Stimulated activated CD8-positive, alpha-beta memory T cell treated with anti-CD3 and anti-CD28 coated beads, Interleukin-7, amount 100 ng/mL, for 48 hours (primary cell): ENCODE measurements at places on chromosomes 7 and 10.

- DNase-seq, result no peak
These were observed 38.4 kb downstream of the DIP2C start for GRCh38 chr10:650886-651615.

DNA sequence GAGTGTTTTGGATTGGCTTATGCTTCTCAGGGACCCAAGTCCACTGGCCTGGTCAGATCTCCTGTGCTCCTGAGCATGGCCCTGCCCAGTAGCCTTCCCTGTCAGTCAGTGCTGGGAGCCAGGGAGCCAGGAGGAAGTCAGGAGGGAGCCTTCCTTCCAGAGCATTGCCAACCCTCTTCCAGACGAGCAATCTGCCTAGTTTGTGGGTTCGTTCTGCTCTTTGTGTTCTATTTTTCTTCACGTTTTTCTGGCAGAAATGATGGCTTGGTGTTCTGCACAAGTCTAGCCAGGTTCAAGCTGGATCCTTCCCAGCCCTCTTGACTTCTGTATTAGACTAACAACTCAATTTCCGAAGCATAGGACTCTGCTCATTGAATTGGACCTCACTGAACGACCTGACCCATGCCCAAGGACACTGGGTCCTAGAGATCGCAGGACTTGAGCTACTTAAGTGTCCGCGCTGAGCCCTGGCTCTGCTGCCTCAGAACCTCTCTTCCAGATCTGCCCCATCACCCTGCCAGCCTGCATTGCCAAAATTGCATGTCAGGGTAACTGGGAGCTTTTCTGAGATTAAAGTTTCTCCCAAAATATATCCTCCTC lies 76.2 kb upstream of the MPP7 start:
- no peak for DNase-seq

DNA sequence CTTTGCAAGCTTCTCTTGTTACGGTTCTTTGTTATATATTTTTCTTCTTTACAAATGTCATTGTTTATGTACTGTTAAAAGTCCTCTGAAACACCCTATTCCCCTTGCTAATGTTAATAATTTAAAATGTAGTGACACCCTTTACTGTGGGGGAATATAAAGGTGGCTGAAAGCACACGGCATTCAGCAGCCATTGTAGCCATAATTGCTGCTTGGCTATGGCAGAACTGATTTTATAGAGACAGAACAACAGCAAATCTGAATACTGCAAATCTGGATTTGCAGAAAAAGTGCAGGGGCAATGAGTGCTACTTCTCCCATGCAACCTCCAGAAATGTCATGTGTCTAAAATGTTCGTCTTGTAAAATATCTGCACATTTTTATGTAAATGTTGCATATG lies 3.7 kb upstream of the WASL start:
- DNase-seq, result no peak

GRCh38 chr7:123569352-123570010 lies 11.9 kb upstream of the NDUFA5 start:
- no peak for DNase-seq

DNA sequence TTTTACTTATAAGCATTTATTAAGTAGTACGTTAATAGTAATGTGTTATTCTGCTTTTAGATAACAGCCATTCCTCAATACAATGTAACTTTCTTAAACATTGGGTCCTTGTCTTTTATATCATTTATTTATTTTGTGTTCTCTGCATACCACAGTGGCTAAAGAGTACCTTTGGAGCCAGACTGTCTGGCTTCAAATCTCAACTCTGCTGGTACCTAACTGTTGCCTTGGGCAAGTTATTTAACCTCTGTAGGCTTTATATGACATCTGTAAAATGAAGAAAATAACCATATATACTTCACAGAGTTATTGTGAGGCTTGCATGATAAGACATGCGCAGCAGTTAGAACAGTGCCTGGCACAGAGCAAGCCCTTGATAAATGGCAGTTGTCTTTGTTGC lies 397.6 kb downstream of the MDFIC start:
- no peak for DNase-seq

GRCh38 chr10:116486770-116487448 lies 58.8 kb upstream of the PNLIP start:
- DNase-seq, result no peak

GRCh38 chr7:67343114-67343513 lies 346.5 kb downstream of the TYW1 start:
- DNase-seq, result no peak

DNA sequence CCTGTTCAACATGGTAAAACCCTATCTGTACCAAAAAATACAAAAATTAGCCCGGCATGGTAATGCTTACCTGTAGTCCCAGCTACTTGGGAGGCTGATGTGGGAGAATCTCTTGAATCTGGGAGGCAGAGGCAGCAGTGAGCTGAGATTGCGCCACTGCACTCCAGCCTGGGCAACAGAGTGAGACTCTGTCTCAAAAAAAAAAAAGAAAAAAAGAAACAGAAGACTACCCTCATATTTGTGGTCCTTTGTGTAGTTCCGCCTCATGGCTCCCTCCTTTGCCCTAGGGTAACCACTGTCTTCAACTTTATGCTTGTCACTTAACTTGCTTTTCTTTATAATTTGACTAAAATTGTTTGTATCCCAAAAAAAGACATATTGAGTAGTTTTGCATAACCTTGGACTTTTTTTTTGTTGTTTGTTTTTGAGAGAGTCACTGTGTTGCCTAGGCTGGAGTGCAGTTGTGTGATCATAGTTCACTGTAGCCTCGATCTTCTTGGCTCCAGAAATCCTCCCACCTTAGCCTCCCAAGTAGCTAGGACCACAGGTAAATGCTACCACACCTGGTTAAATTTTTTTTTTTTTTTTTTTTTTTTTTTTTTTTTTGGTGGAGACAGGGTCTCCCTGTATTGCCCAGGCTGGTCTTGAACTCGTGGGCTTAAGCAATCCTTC lies 3.7 kb downstream of the ZNF487 start:
- DNase-seq, result no peak

DNA sequence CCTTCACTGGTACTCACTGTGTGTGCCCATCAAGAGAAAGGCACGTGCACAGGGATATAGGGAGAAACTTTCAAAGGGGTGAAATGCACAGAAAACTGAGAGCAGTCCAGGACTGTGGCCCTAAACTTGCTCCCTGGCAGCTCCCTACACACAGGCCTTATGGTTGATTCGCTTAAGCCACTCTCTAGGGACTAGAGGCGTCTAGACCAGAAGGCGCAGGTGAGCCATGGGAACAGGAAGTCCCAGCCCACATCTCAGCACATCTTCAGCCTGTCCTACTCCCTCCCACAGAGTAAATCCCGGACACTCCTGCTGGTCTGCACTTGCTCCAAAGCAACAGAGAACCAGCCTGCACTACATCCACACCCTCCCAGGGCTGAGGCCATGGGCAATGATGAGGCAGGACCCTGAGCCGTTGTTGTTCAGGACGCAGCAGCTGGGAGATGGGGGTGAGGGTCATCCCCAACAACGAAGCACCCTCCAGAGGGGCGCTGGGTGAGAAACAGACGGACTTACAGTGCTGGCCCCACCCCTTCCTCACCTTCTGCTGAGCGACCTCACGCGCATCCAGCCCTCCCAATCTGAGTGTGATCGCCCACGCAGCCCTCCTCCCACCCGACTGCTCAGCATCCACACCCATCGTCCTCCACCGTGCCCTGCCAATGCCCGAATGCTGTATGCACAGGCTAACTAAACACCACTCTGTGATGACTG lies 109.3 kb downstream of the TNS3 start:
- no peak for DNase-seq

DNA sequence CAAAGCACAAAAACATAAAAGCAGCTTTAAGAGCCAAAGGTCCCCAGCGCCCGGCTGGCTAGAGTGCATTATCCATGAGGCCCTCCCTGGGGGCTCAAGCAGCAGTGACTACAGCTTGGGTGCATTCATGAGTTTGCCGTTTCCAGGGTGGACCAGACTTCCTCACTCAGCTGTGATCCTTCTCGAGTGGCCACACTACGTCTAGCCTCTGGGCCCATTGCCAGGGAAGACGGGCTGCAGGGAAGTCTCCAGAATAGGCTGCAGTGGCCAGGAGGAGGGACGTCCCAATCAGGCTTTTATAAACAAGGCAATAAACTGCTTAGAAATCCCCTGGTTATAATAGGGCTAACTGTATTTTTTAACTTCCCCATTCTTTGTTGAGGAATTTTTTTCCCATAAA lies 89.4 kb upstream of the C1QL3 start:
- DNase-seq, result no peak

DNA sequence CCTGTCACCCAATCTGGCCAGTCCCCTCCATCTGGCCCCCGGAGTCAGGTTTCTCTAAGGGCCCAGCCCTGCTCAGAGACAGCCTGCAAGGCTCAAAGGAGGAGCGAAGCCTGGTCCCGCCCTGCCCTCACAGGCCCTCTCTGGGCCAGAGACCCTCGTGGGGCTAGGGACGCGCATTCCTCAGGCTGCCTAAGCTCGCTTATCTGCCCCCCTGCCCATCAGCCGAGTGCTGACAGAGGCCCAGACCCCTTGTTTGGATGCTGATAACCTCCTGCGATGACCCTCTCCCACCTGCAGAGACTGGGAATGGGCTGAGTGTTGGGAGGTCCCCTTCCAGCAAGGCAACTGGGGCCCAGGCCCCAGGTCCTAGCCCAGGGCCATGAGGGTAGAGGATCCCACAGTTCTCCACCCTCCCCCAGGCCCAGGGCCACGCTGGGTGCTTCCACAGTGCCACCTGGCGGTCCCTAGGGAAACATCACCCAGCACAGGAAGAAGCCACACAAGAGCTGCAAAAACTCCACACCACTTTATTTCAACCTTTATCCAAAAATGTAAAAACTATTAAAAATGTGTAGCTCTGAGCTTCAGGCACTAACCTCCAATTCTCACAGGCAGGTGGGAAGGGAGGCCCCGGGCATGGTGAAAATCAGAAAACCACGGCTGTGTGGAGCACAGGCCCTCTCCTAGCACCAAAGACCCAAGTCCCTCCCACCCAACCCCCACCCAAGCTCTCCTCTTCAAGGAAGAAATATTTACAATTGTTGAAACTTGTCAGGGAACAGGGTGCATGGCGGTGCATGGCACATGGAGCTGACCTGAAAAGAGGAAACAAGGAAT lies 2.2 kb downstream of the NPM3 start:
- DNase-seq, result peak; percentile 54

DNA sequence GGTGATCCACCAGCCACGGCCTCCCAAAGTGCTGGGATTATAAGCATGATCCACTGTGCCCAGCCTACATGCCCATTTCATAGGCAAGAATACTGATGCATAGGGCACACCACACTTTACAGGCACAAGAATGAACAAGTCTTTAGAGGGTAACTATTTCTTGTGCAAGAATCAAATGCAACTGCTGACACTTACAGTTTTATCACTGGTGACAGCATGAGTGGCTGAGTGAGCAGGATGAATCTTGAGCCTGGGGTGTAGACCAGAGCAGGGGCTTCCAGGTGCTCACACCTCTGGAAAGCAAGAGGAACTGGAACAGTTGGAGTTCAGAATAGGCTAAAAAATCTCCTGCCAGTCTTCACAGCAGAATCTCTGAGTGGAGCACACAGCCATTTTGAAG lies 287.5 kb downstream of the KCNMA1 start:
- no peak for DNase-seq

DNA sequence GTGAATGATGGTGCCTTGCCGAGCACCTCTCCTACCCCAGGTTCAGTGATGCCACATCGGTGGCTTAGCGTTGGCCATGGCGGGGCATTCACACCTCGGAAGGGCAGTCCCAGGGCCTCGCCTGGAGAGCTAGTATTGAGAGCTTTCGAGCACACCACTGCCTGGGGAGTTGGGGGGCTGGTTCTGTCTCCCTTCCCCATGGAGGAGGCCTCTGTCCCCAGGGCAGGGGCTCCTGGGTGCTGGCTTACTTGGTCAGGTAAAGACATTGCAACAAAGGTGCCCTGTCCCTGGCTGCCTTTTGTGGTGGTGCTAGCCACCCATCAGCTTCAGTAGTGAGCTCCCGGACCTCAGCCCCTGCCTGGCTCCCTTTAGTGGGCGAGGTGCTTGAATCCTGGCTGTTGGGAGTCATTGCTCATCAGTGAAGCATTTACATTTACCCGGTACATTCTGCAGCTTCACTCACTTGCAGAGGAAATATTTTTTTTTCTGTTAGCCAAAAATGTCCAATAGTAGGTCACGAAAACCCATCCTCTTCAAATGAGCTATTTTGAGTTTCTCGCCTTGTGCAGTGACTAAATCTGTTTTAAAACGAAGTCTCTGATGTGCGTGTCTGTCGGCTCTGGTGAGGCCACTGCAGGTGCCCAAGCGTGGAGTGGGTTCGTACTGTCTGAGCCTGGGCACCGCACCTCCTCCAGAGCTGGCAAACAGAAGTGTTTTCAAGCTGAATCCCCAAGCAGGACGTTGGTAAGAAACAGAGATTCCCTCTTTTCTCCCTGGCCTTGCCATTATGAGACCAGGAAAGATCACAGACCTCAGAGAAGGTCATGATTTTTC lies 95.5 kb downstream of the INPP5A start:
- no peak for DNase-seq

- DNase-seq, result peak; percentile 25
These were observed 46.2 kb downstream of the WDR37 start for GRCh38 chr10:1102416-1102815.

- DNase-seq, result no peak
These were observed 135.9 kb upstream of the ASAH2 start for GRCh38 chr10:50387007-50387731.

GRCh38 chr10:44968500-44969400 lies 9.1 kb downstream of the RASSF4 start:
- DNase-seq, result no peak

DNA sequence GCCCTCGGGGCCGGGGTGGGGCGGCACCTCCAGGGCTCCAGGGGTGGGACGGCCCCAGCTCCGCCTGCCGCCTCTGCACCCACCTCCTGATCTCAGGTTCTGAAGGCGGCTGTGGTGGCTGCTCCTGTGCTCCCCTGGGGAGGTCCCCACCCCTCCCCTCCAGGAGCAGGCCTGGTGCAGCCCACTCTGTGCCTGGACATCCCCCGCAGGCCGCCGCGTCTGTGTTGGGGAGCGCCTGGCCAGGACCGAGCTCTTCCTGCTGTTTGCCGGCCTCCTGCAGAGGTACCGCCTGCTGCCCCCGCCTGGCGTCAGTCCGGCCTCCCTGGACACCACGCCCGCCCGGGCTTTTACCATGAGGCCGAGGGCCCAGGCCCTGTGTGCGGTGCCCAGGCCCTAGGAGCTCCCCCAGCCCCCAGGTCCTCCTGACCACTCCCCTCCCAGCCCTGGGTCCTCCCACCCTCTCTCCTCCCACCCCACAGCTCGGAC lies 5.5 kb downstream of the CYP2W1 start:
- no peak for DNase-seq

DNA sequence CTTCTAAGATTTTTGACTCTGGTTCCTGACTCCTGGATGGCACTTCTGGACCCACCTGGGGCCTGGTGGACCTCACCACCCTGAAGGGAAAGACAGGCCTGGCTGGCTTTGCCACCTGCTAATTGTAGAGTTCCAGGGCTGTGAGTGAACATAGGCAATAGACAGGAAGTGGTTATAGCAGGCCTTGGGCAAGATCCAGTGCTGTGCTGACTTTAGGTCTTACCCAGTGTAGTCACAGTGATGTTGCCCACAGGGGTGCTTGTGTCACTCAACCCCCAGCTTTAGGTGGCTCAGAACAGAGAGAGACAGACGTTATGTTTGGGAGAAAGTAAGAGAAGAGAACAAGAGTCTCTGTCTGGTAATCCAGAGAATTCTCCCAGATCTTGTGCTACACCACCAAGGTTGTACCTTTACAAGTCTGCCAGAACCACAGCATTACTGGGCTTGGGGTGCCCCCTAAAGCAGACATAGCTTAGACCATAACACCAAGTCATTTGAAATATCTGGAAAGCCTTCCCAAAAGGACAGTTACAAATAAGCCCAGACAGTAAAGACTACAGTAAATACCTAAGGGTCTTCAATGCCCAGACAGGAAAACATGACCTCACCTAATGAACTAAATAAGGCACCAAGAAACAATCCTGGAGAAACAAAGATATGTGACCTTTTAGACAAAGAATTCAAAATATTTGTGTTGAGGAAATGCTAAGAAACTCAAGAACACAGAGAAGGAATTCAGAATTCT lies 303.4 kb downstream of the PCLO start:
- no peak for DNase-seq
